Activated CD4-positive, alpha-beta T cell treated with anti-CD3 and anti-CD28 coated beads, Interleukin-2, amount 50 U/mL, for 1 hour (primary cell): ENCODE measurements at places on chromosomes 3 and 15.

DNA sequence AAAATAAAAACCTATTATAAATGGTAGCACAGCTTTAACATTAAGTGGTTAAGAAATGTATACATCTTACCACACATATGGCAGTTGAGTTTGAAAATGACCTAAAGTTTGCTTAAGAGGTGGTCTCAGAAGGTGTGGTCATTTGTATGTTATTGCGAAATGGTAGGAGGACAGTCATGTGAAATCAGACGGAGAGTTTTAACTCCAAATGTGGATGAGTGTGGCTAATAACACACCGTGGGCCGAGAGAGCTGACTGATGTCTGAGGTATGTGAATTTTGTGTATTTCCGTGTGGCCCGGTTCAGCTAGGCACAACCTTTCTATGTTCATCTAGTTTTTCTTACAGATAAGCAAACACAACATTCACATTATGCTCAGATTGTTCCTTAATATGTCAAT, 71.9 kb downstream of the ARNT2 start:
- DNase-seq, result no peak

- DNase-seq, result peak; percentile 13
Observed at GRCh38 chr15:40754574-40754882, 526 bp downstream of the RMDN3 start.

DNA sequence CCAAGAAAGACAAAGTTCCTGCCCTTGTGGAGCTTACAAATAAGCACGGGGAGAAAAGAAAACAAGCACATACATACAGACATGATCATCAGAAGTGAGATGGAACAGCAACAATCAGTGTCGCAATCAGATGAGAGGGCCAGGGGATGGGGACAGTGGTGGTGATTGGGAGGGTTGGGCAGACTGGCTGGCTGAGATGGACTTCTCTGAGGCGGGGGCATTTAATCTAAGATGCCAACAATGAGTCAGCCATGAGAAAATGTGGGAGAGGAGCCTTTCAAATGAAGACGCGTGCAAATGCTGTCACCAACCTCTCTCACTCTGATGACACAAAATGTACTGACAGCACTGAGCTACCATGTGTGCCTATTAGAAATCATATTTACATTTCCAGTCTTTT, 81.4 kb downstream of the NCEH1 start:
- no peak for DNase-seq

DNA sequence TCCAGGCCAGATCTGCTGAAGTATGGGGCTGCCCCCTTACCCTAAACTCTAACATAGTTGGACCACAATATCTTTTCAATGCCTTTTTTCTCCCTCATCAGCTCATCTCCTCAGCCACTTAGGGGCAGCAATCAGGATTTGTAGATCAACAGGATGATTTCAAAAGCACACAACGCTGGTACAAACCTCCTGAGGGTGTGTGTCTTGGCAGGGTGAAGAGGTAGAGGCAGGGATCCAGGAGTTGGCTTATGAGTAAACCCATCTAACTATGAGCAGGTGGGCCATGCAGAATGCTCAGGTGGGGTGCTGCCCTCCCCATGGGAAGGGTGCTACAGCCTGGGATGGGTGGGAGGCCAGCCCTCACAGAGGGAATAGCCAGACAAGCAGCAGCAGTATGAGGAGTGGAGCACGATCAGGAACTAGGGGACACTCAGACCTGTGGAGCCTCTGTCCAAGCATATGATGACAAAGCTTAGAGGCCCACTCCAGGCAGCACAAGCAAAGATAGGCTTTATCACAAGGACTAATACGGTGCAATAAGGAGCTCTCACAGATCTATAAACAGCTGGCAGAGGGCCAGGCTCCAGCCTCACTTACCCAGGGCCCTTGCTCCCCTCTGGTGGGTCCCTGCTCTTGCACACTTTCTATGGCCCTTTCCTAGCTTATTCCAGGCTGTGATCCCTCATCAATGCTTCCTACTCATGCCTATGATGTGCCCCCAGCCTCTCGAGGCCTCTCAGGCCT, 32.2 kb downstream of the IL20RB start:
- no peak for DNase-seq

- DNase-seq, result no peak
Observed at GRCh38 chr3:17227472-17227871, 342.7 kb downstream of the PLCL2 start.
